ENCODE measurements at places on chromosomes 6 and 20.

GRCh38 chr6:41682056-41682477, 43.8 kb downstream of the MDFI start:
- DNase-seq = peak; percentile 77

DNA sequence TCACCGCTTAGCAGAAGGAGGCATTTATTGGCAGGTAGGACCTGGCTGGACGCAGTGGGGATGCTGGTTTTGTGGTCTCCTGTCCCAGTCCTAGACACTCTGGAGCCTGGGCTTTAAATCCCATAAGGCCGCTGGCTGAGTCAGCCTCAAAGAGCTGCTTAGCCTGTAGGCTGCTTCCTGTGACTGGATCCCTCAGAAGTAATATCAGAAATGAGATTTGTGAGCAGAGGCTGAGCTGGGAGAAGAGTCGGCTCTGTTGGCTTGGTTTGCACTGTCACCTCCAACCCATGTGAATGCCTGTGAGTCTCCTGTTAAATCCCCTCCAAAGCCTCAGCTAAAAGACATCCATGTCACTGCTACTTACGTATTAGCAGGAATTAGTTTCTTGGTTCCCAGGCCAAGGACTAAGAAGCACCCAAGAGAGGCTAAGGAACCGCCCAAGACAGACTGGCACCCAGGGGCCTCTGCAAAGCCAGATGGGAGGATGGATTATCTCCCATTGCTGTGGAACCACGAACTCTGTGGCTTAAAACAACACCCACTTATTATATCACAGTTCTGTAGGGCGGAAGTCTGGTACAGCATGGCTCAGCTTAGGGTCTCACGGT, 289.4 kb downstream of the CDC5L start:
- no peak for DNase-seq

DNA sequence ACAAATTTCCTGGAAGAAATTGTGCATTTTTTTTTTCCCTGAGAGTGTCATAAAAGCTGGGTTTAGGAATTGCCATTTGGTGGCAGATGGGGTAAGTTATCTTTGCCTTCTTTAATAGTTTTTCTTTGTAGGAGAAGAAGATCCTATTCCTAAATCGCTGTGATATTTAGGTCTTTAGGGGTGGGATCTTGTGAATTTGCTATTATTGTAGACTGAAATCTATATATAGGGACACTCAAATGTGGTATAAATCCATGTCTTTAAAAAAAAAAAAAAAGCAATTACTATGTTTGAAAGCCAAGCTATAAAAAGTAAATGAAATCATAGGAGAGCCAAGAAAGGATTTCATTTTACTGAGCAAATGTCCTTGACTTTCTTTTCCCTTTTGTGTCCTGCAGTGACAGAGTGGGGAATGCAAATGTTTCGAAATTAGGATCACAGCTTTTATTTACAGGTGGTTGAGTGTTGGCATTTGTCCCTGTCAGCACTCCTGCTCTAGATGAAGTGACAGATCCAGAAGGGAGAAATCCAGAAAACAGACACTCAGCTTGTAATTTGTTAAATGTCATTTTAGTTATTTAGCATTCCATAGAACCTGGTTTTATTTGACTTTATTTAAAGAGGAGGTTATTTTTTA, 29.4 kb downstream of the TIAM2 start:
- no peak for DNase-seq

DNA sequence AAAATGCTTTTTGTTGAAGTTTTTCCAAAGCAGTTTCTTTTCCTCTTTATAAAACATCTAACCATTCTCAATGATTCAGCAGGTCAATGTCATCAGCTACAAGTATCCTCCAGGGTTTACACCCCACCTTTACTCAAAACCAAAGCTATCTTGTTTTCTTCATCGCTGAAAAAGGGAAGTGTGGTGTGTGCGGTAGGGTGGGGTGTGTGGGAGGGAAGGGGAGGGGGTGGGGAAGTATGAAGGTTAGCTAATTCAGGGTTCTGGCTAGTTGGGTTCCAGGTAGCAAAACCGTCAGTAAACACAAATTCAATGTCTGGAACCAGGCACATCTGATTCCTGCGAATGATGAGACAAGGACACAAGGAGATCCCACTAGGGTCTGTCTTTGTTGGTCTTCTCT, 189.6 kb downstream of the GJA10 start:
- DNase-seq = peak; percentile 71

DNA sequence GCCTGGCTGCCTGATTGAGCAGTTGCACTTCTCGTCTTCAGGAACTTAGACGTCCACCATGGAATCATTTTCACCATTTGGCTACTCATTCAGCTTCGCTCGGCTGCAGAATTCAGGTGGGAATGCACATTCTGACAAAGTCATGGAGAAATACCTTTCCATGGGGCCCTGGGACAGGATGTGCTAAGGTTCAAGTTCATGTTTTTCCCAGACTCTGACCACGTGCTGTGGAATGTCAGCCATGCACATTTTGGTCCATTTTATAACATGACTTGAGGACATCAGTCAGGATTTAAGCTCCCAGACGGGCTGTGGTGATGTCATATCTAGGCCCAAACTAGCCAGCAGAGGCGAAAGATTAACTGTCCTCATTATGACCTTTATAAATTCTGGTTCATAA, 205.3 kb downstream of the TBXT start:
- no peak for DNase-seq

GRCh38 chr20:53216478-53216855, 244.3 kb downstream of the TSHZ2 start:
- DNase-seq = no peak

DNA sequence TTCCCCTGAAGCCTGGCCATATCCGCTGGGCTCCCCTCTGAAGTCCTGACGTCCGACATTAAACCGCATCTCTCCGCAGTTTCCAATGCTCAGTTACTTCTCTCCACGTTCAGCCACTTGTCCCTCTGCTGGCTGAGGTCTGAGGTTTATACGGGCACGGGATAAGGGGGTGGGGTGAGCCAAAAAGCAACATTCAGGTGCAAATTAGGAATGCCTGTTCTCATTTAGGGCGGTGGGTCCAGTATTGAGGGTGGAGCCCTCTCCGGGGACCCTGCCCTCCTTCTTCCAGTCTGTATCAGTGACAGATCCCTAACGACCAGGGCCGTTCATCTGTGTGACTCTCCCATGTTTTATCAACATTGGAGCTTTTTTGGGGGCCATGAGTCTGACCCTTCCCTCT, 1454.4 kb downstream of the HACE1 start:
- DNase-seq = no peak

GRCh38 chr6:30554962-30555815, 1.1 kb downstream of the GNL1 start:
- no peak for DNase-seq

GRCh38 chr20:41370176-41370575, 3.6 kb upstream of the EMILIN3 start:
- no peak for DNase-seq

DNA sequence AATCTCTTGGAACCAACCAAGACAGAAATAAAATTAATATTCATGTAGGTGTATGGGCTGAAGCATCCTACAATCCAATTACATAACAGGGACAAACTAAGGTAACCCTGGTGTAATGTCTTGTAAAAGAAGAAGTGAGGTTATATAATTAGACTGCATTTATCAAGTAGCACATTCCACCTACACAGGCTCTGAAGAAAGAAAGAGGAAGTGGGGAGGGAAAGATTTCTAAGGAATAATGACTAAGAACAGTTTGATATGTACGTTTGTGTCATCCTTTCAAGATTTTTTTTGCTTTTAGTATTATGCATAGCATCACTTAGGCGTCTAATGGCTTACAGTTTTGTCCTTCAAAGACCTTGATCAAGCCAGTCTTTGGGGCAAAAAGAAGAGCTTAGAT, 139.7 kb downstream of the PLCB1 start:
- no peak for DNase-seq

- DNase-seq = no peak
Measured at GRCh38 chr20:31945785-31946184, 6.1 kb downstream of the PDRG1 start.

- peak; percentile 8 for DNase-seq
Measured at GRCh38 chr6:45327956-45328522, at the start of gene RUNX2. Gene RUNX2 (plus strand): TSS chr6:45328330. CDS start chr6:45328727, 397 bp downstream.

- no peak for DNase-seq
Measured at GRCh38 chr6:39330476-39330875, 8.0 kb upstream of the KCNK16 start.

- DNase-seq = peak; percentile 69
Measured at GRCh38 chr6:39347906-39348585, 25.5 kb upstream of the KCNK16 start.

DNA sequence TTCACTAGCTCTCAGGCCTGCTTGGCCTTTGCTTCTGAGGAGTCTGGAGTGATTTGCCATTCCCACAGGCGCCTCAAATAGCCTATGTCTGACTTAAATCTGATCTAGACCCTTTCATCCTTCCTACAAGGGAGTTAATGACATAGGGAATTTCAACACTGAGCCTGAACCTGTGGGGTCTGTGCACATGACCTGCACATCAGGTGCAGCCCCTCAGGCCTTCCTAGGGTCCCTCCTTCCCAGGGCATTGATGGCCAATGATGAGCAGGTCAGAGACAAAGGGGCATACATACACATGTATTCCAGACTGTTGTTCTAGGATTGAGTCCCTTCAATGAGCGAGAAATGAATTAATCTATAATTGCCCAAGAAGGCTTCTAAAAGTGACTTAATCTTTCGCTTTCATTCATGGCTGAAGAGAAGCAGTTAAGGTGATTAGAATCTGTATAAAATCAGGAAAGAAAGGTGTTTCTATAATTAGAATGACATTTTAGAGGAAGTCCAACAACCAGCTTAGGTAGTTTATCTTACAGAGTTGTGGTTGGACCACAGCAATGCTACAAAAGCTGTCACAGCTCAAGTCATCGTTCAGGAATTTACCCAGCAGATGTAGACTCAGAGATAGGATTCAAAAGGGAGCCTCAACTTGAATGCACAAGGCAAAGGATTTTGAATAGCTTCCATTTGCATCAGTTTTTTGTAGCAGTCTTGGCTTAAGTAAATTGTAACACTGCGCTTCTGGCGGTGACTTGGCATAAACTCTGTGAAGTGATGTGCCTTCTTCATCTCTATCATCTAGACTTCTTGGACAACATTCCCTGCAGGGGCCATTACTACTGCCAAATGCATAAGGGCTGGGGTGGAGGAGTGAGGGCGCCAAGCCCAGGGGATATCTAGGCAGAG, 27.0 kb upstream of the TBC1D7 start:
- DNase-seq = peak; percentile 54

DNA sequence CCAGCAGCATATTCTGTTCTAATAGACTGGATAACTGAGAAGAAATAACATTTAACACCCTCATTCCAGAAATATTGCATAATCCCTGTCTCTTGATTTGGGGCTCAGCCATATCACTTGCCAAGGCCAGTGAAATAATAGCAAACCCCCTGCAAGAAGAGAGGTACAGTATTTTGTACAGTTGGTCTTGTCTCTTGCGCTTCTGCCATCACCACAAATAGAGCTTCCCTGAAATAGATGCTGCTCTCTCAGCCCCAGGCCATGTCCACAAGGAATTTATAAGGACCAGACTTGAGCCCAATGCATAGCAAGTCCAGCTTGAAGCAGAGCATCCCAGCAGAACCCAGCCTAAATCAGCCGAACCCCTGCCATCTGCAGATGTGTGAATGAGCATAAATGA, 254.0 kb downstream of the GRM1 start:
- DNase-seq = no peak

- DNase-seq = no peak
Measured at GRCh38 chr6:68655028-68655427, 19.9 kb downstream of the ADGRB3 start.

GRCh38 chr20:45087814-45088213, 13.1 kb downstream of the KCNS1 start:
- no peak for DNase-seq

DNA sequence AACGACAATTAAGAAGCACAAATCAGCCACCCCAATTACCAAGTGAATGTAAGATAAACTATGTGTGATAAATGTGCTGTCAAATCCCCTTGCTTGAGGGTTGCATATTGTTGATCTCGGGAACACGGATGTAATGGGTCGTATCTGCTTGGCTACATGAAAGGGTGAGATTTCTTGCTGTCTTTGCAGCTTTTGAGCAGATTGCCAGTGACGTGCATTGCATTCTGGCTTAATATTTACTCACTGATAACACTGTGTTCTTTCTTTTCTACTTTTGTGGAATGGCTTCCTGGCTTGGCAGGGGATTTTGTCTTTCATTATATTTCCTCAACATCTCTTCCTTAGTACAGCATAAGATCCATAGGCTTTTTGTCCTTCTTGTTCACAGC, 10.5 kb upstream of the FAM210B start:
- no peak for DNase-seq

DNA sequence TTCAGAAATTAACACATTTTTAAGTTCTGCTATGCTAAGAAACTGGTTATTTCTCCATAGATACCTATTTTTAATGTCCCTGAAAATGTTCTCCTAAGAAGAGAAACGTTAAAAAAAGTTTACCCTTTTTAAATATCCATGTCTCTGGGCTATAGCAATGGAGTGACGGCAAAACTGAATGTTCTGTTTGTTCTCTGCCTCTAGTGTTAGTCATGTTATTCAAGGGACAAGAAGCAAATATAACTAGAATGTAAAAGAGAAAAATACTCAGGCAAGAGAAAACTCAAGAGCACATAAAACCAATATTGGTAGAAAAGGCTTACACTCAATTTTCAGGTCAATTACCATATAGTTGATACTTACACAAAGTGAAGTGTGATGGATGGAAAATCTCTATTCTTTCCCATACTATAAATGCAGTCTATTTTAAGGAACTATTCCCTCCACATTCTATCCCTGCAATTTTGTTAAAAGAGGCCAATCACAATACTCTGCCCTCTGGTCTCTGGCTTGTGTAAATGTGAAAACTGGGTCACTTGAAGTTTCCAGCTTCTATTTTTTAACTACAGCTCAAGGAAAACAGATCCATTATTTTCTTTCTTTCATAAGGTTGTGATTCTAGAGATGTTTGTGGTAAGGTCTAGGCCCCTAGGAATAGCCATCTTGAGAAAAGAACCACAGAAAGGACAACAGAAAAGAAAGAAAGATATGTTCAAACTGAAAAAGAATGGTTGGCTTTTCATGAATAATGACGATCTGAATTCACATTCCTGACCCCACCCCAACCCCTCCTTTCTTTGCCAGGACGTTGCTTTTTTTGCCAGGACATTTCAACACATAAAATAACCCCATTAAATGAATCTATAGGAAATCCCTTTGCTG, 200.3 kb upstream of the FAM83B start:
- DNase-seq = no peak

- DNase-seq = no peak
Measured at GRCh38 chr6:11318835-11319813, 86.7 kb upstream of the NEDD9 start.

DNA sequence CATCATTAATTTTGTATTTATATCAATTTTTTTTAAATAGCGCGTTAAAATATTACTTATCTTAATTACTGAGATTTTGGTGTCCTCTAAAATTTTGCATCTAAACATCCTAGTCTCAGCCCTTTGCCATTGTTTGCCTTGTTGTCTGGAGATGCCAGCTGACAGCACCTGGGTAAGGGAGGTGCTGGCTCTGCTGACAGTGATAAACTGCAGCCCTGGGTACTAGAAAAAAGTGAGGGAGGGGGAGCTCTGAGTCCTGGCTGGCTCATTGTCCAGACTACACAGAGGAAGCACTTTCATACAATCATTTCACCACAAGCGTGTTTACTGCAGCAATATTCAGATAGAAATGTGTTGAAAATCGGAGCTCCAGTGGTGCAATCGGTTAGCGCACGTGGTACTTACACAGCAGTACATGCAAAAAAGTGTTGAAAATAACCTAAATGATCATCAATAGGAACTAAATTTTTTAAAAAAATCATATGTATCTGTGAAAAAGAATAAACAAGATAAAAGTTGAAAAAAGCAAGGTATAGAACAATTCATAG, 18.5 kb upstream of the UBR2 start:
- DNase-seq = no peak

- no peak for DNase-seq
Measured at GRCh38 chr20:39206899-39207564, 244.9 kb downstream of the DHX35 start.

GRCh38 chr6:133408543-133408942, 167.4 kb downstream of the EYA4 start:
- DNase-seq = no peak

Measured in activated CD4-positive, alpha-beta T cell treated with anti-CD3 and anti-CD28 coated beads, Interleukin-2, Interleukin-6, amounts not matched to agents 100 ng/mL and 50 ng/mL, durations not matched to agents 16 hours and 8 hours (primary cell).